ENCODE measurements at places on chromosomes 2 and 18. TPM values are rescaled to one million over a fixed set of nuclear protein-coding genes. Genes with fewer than 3 reads are reported as not detected.

GRCh38 chr2:156892467-156893281, 364.8 kb upstream of the GALNT5 start:
- peak; percentile 24 for DNase-seq

DNA sequence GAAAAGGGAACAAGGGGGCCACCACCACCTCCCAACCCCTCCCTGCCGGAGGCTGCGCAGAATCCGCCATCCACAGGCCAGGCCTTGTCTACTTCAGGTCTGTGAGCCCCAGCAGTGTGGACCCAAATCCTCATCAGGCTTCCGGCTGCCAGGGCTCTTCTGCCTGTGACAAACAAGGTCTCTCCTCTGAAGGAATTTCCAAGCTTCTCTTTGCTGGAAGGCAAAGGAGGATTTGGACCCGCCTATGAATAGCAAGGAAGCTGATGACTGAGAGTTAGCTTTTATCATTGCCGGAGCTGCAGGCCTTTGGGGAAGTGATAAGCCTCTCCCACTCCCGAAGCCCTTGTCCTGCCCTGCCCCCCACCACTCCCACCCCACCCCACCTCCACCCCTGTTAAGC, 93.7 kb upstream of the SH3BP4 start:
- DNase-seq, result no peak

GRCh38 chr18:12408247-12408869, 629 bp downstream of the PRELID3A start:
- peak; percentile 38 for DNase-seq

SH3BP4 gene
- 115 TPM for total RNA-seq

- no peak for DNase-seq
Observed at GRCh38 chr2:30218814-30219213, 12.5 kb upstream of the LBH start.

CHN1 gene
- 45.3 TPM for total RNA-seq

DNA sequence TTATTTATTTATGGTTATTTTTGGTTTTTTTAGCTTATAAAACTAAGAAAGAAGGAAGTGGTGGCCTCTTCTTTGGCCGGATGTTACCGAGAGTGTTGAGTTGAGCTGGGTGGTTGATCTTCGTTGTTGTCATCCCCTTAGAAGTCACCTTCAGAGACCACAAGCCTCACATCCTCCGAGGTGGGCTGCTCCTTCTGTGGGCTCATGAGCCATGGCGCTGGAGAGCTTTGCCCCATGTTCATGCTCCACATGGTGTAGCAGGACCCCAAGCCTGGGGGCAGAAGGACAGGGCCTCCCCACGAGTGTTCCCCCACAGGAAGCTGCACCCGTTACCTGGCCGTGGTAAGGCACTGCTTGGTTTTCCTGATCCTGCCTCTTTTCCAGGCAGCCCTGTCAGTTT, 23.4 kb downstream of the SNTG2 start:
- no peak for DNase-seq

GRCh38 chr2:138948070-138948539, 167.9 kb upstream of the NXPH2 start:
- peak; percentile 81 for DNase-seq

GRCh38 chr2:178404368-178404767, 46.6 kb downstream of the PRKRA start:
- peak; percentile 54 for DNase-seq

CFAP53 gene
- total RNA-seq, result under 0.01 TPM

DNA sequence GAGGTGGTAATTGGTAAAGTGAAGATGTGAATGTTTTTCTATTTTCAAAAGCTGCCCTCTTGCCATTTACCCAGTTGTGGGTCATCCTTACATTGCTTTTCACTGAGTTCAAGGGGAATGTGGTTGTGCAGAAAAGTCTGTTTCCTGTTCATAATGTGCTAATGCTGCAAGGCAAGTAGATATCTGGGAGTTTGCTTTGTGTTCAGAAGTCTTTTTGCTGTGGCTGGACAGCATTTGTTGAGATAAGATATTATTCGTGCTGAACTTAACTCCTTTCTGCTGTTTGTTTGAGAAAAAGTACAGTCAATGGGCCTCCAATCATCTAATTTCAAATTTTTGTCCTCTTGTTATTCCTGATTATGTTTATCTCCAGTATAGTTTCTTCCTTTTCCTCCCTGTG, 263.2 kb downstream of the LTBP1 start:
- DNase-seq, result peak; percentile 71

HOXD3 gene
- 14.5 TPM for total RNA-seq

DNA sequence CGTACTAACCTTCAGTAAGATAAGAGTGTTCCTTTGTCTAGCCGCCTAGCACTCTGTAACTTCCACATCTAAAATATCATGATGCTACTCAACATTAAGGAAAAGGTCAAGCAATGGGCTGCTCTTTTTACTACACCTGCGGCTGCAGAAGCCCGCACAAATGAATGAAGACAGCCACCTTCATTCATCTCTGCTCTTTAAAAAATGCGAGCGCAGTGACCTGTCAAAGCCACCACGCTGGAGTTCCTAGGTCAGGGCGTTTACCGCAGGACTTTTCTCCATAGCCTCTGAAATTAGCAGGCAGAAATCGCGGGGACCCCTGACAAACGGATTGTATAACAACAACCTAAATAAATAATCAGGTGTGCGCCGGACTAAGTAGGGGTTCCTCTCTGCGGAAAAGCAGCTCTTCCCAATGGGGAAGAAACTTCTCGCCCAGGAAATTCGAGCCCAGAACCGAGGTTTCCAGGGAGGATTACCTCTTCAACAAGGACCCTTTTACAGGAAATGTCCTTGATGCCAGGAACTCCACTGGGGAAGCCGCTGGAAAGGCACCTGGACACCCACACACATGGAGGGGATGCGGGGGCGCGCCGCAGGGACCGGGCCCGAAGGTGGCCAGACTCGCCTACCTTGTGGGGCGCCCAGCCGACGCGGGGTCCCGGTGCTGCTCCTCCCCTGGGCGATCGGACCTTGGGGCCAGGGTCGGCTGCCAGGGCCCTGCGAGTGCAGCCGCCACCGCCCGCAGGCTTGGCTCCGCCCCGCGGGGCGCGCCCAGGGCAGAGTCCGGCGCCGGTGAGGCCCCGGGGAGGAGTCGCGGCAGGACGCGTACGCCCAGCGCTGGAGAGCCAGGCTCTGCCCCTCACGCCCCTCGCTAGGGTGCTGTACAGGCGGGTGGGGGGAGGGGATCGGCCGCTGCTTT, at the start of gene CCDC68:
CCDC68 (minus strand) TSS at position 758 of the 922 bp plus-strand sequence. CDS start 16,670 bp downstream, outside the sequence.
- peak; percentile 76 for DNase-seq

TMEM178A gene
- total RNA-seq, result 0.43 TPM

DNA sequence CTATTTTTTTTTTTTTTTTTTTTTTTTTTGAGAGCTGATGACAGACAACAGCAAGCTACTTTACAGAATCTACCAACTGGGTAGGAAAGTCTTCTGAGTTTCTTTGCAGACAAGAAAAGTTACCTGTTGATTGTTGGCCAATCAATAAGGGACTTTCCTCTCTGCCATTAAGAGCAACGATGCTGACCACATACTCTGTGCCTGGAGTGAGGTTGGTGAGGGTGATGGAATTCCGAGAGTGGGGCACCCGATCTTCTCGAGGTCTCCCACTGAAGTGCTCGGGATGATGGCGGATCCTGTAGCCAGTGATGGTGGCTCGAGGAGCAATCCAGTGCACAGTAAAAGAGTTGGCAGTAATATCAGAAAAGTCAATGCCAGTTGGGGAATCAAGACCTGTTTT, 49.3 kb downstream of the FN1 start:
- no peak for DNase-seq

DSG1 gene
- total RNA-seq, result not detected

ERICH2 gene
- total RNA-seq, result not detected

- no peak for DNase-seq
Observed at GRCh38 chr2:26597197-26597596, 44.0 kb downstream of the CIB4 start.

GRCh38 chr2:240418311-240418710, 17.2 kb upstream of the GPC1 start:
- DNase-seq, result no peak

DNA sequence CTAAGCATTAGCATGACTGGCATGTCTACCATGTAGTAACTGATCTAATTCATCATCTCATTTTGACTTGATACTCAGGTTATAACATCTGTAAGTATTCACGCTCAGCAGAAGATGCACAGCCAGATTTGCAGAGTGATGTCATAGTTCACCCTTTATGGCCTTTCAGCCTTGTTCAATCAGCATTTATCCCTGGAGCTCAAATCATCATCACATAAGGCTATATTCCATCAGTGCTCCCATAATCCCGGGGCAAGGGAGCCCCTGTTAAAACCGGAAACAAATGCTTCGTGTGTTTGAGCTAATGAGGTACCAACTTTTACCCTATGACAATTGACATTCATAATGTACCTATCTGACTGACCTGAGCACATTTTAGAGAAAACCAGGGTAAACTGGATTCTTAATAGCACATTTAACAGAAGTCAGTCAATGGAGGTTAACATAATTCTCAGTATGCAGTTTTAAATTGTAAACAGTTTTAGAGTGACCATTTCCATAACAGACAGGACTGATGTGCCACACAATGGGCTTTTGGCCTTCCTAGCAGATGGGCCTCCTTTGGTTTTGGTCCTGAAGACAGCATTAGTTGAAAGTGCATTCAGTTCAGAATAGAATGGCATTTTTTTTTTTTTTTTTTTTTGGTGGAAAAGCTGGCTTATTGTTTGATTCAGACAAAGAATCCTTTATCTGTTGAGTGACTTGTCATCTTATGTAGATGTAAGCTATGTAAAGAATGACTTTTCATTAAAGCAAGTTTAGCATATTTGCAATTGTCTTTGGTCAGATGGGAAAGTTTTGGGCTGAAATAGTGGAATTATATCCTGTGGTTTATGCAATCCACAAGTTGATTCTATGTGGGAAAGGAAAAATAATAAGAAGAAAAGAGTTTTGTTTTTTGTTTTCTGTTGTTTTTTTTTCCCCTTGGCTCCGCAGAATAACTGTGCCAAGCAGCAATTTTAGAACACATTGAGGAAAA, 866.0 kb upstream of the ACVR2A start:
- DNase-seq, result no peak

DNA sequence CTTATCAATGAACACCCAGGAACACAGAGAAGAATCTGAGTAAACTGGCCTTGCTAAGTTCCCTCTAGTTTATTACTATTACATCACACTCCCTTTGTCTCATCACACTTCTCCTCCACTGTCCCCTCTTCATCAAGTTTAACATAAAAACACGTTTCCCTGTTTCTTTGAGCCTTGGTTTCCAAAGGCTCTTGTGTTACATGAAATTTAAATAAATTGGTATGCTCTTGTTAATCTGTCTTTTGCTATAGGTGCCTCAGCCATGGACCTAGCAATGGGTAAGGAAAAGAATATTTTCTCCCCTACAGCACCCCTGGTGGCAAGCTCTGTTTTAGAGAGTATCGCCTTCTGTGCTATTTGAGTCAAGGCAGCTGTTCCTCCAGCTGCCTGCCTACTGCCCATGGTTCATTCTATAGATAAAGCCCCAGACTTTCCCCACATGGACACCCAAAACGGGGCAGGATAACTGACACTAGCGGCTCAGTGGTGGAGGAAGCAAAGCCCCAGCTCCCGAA, 31.8 kb downstream of the TGIF1 start:
- DNase-seq, result peak; percentile 71

DPP10 gene
- 0.32 TPM for total RNA-seq

DNA sequence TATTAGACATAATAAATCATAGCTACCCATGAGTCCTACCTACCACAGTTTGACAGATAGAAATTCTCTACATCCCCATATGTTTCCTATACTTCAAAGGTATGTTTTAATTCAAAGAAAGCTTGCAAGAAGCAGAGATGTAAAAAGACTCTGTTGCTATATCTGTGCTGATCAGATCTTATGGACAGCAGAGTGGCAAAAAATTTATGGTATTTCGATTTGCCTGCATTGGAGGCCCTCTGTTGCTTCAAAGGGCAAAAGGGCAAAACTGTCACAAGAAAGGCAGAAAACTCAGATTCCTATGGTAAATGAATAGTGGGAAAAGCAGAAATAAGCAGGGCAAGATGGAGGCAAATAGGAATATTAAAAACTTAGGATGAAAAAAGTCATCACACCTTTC, 447.8 kb upstream of the SPHKAP start:
- DNase-seq, result no peak

- DNase-seq, result no peak
Observed at GRCh38 chr2:49113046-49113445, 41.3 kb downstream of the FSHR start.

DNA sequence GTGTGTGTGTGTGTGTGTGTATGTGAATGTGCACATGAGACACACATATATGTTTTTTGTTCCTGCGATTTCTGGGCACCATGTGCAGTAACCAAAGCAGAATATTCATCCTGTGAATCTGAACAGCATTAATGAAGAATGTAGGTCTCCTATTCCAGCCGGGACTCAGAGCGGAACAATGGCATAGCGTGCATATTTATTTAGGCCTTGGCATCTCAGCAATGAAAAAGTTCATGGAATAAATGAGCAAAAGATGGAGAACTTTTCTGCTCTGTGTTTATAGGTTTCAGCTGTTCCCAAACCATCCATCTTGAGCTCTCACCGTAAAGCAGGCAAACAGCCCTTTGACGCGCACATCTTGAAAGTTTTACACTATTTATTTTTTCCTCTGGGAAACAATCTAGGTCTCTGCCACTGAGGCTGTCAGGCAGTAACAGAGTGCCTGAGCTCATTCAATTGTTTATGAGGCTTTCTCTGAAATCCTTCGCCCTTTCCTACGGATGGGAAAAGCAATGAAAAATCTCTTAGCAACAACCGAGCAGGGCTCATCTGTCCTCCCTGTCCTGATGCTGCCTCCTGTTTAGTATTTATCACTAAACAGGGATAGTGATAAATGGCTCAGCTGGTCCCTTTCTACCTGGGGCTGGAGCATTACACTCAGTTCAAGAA, 146.2 kb upstream of the MSH6 start:
- no peak for DNase-seq

IHH gene
- total RNA-seq, result not detected

PDIA6 gene
- 276 TPM for total RNA-seq

DNA sequence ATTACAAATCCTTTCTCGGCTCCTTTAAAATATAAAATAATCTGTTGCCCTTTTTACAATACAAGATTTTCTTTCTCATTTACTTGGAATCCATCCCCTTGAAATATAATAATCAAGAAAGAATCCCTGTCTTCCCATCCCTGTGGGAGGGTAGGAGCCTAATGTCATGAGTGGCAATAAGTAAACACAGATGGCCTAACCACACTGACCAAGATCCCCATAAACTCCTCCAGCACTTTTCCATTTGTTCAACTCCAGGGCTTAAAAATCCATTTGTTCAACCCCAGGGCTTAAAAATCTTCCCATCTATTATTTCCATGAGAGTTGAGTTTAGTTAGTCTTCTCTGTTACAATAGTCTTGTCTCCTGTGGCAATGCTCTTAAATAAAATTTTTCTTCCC, 297.6 kb downstream of the CDH7 start:
- DNase-seq, result no peak
